CD8-positive, alpha-beta memory T cell (primary cell): ENCODE measurements at places on chromosomes 3 and 15. TPM values are rescaled to one million over a fixed set of nuclear protein-coding genes. Genes with fewer than 3 reads are reported as not detected.

Gene CTXND1
- not detected for total RNA-seq

GRCh38 chr3:17075907-17076306 is 191.2 kb downstream of the PLCL2 start:
- H3K36me3 ChIP-seq: peaks cover 3% of the 10 kb centered on the region
- no peaks in the 10 kb centered on the region for H3K27me3 ChIP-seq
- no peak overlapping the region for H3K27ac ChIP-seq
- no peak for DNase-seq
- peaks cover 32% of the 10 kb centered on the region for H3K4me1 ChIP-seq
- no peak overlapping the region for H3K4me3 ChIP-seq

Gene SKOR1
- total RNA-seq: 0.15 TPM

Gene TTC23
- total RNA-seq: 2.7 TPM

GRCh38 chr3:157134620-157135191 is 25.2 kb downstream of the CCNL1 start:
- no peaks in the 10 kb centered on the region for H3K36me3 ChIP-seq
